ENCODE measurements at places on chromosomes 2 and 18. TPM values are rescaled to one million over a fixed set of nuclear protein-coding genes. Genes with fewer than 3 reads are reported as not detected.

Gene GALNT1
- total RNA-seq: 65.0 TPM

Gene PLGLB1
- 3.3 TPM for total RNA-seq

Gene IL37
- not detected for total RNA-seq

Gene FEV
- 7.2 TPM for total RNA-seq

Gene GKN2
- total RNA-seq: not detected

Gene PMAIP1
- not detected for total RNA-seq

Gene DLX1
- total RNA-seq: not detected

Gene RAPGEF4
- 179 TPM for total RNA-seq

Gene MYOM1
- 70.0 TPM for total RNA-seq

Gene ST3GAL5
- total RNA-seq: 154 TPM

Gene RTP5
- total RNA-seq: 0.11 TPM

Gene CDH7
- not detected for total RNA-seq

Gene ANO7
- 1.9 TPM for total RNA-seq

Gene PROKR1
- total RNA-seq: not detected

Gene ARHGAP28
- 9.2 TPM for total RNA-seq

Gene ALLC
- total RNA-seq: 0.47 TPM

Gene ZBTB7C
- 24.9 TPM for total RNA-seq

Gene IL36G
- total RNA-seq: not detected

Gene SYT4
- not detected for total RNA-seq

All from adrenal gland (tissue), 19 donors.